CD4-positive, alpha-beta T cell treated with Interleukin-2 at 100 ng/mL for 4 hours (primary cell): ENCODE measurements at places on chromosomes 1 and 21.
A peak's percentile ranks its signal among the peaks of the same experiment; 100 is the strongest.

DNA sequence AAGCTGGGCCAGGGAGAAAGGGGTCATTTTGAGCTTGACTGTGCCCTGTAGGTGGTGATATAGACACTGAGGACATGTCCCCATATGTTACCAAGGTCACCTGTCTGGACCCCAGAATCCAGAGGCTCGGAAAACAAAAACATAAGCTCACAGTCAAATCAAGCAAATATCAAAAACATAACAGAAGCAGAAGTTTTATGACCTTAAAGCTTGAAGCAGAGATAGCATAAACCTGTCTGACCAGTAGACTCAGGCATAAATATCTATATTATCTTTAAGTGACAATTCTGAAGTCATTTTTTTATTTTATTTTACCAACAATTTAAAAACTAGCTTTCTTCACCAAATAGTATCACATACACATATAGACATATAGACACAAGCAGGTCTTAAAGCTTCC lies 32.8 kb upstream of the RHOU start:
- DNase-seq: no peak

DNA sequence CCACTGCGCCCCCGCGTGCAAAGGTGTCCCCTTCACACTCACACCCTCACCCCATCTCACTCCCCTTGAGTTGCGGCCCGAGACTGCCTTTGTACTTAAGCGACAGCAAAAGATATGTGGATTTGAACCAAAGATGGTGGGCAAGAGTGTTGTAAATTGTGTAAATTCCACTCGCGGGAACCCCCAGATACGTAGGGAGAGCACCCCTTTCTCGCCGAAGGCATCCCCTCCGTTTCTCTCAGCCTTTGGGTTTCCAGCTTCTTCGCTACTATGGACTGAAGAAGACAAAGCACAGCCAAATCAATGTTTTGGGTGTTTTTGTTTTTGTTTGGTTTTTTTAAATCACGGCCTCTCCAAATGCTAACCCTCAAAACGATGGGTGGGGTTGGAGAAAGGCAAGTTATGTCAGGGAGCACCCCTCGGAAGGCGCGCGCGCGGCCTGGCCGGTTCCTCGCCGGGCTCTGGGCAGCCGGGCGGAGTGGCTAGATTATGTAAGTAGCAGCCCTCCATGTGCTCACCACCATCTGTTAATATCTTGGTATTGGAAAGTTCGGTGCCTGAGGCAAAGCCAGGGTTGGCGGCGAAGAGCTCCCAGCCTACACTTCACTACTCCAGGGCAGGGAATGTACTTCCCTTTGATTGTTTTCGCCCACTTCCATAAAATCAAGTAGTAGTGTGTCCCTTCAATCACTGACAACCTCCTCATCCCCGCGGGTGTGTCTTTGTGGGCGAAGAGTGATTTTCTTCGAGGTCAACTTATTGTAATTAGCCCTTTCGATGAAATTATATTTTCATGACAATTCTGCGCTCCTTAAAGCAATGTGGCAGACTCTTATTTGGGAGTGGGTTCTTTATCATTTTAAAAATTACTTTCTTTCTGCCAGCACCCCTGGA lies 4.0 kb upstream of the PROX1 start:
- DNase-seq: no peak

- DNase-seq: peak; percentile 50
Measured at GRCh38 chr1:198679535-198680173, 40.8 kb downstream of the PTPRC start.

DNA sequence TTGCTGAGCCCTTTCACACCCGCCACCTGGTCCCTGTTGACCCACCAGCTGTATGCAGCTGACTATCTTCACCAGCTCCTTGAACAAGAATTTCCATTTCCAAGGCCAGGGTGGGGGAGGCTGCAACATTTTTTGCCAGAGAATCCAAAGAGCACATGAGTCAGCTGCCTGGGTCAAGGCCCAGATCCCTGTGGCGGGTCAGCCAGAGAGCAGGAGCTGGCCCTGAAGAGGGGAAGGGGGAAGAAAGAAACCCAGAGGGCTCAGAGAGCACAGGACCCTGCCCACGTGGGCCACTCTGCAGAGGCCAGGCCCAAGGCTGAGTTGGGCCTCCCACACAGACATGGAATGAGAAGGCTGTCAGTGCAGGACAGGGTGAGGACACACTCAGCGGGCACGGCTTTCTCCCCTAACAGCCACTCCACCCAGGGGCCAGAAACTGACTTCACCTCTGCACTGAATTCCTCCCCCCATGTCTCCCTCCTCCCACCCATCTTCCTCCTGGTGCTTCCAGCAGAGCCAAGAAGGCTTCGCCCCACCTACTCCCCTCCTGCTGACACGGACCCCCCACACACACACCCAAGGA lies 28.9 kb downstream of the S100A6 start:
- no peak for DNase-seq

- no peak for DNase-seq
Measured at GRCh38 chr1:223219318-223219635, 76.2 kb upstream of the TLR5 start.

GRCh38 chr1:238099871-238100270 lies 209.1 kb upstream of the ZP4 start:
- no peak for DNase-seq

DNA sequence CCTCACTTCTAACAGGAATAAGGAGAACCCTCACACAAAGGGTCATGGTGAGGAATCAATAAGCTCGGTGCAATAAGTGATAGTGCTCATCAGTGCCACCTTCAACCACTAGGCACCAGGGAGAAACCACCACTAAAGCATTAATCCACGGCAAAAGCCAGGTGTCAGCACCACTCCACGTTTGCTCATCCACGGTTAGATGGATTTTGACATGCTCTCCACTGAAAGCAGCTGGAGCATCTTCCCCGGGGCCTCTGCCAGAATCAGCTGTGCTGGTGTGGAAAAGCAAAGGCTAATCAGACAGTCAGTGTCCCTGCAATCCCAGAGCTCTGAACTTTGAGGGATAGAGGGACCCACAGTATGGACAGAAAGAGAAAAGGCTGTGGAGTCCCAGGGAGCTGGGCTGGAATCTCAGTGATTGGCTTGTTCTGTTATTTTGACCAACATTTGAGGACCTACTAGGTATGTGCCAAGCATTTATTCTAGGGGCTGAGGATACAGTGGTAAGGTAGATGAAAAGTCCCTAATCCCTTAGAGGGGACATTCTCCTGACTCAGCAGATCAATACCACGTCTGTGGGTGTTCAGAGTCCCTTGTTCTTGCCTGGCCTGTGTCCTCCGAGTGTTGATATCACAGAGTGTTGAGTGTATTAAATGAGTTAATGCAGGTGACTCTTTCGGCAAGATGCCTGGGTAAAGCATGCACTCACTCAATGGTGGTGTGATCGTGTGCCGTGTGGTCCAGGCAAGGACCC lies 41.3 kb downstream of the FHAD1 start:
- no peak for DNase-seq

DNA sequence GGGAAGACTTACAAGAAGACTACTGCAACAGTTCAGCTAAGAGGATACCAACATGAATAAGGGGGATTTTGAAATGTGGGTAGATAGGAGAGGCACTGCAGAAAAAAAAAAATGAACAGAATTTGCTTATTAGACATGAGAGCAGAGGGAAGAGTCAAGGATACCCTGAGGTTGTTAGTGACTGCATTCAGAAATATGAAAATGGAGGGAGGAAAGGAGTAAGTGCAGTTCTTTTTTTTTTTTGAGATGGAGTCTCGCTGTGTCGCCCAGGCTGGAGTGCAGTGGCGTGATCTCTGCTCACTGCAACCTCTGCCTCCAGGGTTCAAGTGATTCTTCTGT lies 23.3 kb downstream of the INPP5B start:
- no peak for DNase-seq

GRCh38 chr1:58412071-58412580 lies 134.4 kb downstream of the OMA1 start:
- DNase-seq: no peak

DNA sequence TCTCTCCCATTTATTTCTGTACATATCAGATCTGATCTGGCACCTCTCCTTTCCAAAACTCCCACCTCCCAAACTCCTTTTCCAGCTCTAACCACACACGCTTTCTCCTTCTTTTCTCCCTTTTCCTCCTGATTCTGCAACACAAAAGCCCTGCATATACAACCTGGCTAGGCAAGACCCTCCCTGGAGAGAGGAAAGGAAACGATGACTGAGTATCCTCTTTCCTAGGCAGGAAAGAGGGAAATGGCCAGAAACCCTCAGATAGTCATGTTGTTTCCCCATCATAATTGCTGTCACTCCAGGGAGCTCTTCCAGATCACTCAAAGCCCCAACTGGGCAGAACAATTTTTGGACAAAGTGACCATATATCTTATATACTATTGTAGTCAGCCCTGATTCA lies 32.3 kb upstream of the PRELP start:
- DNase-seq: no peak

GRCh38 chr1:42214447-42214871 lies 49.9 kb upstream of the GUCA2A start:
- no peak for DNase-seq

DNA sequence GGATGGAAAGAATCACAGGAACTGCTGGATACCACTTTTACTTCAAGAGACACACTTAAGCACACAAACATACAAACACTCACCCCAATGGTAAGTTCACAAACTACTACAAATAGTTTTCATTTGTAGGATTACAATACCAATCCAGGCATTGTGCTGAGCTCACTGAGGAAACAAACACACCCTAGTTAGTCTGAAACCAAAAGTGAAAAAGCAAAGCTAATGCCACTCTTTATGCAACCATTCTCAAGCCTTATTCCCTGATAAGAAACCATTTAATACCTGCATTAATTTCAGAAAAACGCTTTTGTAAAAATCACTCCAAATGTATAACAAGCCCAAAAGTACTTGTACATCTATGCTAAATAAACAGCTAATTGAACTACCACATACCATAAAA lies 38.3 kb downstream of the RNF115 start:
- no peak for DNase-seq

- no peak for DNase-seq
Measured at GRCh38 chr1:235670157-235670776, 20.7 kb upstream of the GNG4 start.

- no peak for DNase-seq
Measured at GRCh38 chr1:202076050-202076511, 46.6 kb upstream of the GPR37L1 start.

DNA sequence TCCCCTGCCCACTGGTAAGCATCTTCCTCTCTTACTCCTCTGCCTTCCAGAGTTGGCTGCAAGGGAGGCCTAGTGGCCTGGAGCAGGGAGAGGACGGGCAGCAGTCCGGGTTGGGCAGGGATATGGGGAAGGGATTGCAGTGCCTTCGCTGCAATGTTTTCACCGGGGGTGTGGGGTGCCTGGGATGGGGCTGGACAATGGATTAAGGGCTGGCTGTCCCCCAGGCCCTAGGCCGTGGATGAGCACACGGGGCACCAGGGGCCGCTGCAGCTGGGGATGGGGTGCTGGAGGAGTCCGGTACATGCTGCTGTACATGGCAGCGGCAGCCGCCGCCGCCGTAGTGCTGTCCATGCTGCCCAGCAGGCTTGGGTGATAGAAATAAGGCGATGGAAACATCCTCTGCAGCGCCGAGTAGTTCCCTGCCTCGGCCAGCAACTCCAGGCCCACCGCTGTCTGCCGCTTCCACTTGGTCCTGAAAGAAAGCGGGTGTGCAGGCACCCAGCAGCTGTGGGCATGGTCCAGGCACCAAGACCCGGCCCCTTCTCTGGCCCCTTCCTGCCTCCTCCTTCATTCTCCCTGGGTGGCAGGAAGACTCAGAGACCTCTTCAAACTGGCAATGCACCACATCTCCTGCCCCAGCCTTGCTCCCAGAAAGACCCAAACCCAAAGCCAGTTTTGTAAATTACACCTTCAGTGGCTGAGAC lies 4.8 kb downstream of the BARHL2 start:
- DNase-seq: no peak

DNA sequence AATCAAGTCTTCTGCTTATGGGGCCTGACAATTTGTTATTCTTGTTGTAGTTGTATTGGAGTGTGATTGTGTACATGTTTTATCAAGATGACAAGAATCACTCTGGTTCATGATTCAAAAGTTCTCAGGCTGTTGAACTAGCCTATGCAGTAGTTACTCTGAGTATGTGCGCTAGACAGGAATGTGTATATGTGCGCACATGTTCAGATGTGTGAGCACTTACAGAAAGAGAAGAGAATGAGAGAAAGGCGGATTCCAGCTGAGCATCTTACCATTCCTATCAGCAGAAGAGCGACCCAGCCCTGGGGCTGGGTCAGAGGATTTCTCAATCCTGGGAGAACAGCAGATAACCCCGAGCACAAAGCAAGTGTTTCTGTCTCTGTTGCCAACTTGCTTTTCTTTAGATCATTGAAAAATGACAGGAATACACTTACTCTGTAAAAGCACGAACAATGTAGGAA lies 110.8 kb upstream of the HOOK1 start:
- DNase-seq: no peak

- DNase-seq: no peak
Measured at GRCh38 chr1:2312515-2313301, 78.6 kb downstream of the MORN1 start.

GRCh38 chr1:231983588-231984193 lies 357.1 kb downstream of the DISC1 start:
- DNase-seq: no peak

GRCh38 chr1:212749821-212750535 lies 41.6 kb downstream of the NSL1 start:
- peak; percentile 22 for DNase-seq

- no peak for DNase-seq
Measured at GRCh38 chr1:180365039-180365438, 135.0 kb downstream of the LHX4 start.

DNA sequence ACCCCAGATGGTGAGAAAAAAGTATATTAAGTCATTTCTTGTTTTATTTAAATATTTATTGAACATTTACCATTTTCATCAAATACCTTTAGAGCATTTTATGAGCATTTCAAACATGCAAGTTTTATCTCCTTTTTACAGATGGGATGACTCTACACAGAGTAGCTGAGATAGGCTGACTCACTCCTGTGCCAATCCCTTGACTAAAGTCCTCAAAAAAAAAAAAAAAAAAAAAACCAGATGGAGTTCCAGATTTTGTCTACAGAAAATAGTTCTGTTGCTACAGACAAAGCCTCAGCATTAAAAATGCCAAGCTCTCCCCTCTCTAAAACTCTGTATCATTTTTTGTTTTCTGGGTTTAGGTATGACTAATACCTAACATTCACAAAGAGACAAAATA lies 303.0 kb upstream of the PLD5 start:
- no peak for DNase-seq

DNA sequence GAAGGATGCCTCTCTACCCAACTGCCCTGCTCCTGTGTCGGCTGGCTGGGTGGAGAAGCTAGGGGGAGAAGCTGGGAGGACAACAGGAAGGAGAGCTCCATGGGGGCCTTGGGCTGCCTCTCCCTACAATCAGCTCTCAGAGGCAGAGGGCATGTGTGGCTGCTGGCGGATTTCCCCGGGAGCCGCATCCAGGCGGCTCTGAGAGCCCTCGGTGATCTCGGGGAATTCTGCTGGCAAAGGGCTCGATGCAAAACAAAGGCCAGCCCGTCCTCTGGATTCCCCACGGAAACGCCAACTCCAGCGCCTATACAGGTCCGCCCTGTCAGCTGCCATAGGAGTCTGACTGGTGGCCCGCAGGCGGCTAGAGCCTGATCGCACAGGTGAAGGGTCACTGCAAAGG lies 26.4 kb upstream of the EVA1B start:
- DNase-seq: no peak
